Esophagus muscularis mucosa (tissue), 4 donors: ENCODE measurements at places on chromosomes 7 and 10. TPM values are rescaled to one million over a fixed set of nuclear protein-coding genes. Genes with fewer than 3 reads are reported as not detected.

Gene PDE6C
- total RNA-seq: not detected

Gene C10orf53
- total RNA-seq: not detected

Gene PITX3
- not detected for total RNA-seq

Gene PIK3CG
- total RNA-seq: 3.3 TPM

Gene UCN3
- total RNA-seq: not detected

Gene CC2D2B
- 1.2 TPM for total RNA-seq

Gene LEP
- total RNA-seq: not detected

Gene SH2D4B
- total RNA-seq: not detected

Gene IFIT1B
- total RNA-seq: not detected

Gene CNTNAP2
- total RNA-seq: 1.7 TPM

Gene DPP6
- total RNA-seq: 24.8 TPM

DNA sequence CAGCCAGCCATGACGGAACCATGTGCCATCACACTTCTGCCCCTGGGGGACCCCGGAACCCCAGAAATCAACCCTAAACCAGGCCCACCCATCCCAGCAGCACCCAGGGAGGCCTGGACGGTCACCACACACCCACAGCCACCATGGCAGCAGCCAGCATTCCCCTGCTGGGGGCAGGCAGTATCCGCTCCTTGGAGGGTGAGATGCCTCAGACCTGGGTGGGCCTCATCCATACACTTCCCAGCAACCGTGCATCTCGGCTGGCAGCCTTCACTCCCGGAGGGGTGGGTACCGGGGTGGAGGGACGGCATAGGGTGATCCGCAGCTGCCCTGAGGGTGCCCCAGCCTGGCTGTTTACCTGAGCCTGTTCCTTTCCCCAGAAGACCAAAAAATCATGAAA, 69.1 kb upstream of the FAM20C start:
- DNase-seq: peak; percentile 45

DNA sequence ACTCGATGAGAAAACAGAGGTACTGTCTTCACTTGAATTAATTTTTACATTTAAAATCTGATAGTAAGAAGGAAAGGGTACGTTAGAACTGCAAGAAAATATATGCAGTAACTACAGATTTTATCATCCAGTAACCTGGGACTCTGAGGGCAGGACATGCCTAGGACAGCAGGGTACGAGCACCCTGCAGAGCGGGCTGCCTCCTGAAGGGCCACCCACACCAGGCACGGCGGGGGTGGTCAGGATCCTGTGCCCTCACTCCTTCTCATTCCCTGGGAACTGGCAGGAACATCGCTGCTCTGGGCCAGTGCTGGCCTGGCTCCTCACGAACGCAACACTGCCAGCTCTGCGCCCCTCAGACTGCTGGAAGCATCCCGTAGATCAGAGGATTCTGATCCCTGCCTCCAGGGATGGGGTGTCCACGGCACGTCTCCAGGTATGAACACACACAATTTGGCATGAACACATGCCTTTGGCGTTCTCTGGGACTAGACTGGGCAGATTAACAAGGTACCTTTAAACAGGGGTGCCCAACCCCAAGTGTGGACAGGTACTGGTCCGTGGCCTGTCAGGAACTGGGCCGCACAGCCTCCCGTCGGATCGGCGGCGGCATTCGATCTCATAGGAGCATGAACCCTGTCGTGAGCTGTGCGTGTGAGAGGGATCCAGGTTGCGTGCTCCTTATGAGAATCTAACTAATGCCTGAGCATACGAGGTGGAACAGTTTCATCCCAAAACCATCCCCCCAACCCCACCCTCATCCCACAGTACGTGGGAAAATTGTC, 99.3 kb upstream of the FAM20C start:
- DNase-seq: no peak

DNA sequence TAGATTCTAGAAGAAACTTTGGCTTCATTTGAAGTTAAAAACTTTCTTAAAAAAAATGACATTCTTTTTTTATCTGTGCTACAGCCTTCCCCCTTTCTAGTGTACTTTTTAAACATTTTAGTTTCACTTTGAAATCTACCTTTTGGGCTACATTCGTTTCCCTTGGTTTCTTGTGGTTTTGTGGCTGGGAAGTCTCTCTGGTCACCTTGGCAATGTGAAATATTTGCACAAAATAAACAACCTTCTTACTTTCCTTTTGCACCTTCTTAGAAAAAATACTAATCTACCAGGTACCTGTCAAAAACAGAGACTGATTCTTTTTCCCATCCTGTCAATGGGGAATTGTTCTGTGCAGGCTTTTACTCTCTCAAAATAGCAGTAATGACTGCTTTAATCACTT, 350.2 kb downstream of the GATA3 start:
- no peak for DNase-seq

DNA sequence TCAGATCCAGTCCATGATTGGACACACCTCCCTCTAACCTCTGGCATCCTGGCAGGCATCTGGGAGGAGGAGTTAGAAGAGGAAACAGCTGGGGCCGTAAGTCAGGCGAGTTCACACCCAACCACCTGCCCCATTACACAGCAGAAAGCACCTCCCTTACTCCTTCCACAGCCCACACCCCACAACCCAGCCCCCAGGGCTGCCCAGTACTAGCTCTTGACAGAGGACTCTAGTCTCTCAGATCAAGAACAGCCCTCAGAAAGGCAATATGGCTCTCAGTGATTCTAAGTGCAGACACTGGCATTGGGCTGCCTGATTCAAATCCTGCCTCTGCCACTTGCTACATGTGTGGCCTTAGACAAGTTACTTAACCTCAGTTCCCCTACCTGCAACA, 34.1 kb downstream of the KCNMA1 start:
- no peak for DNase-seq

DNA sequence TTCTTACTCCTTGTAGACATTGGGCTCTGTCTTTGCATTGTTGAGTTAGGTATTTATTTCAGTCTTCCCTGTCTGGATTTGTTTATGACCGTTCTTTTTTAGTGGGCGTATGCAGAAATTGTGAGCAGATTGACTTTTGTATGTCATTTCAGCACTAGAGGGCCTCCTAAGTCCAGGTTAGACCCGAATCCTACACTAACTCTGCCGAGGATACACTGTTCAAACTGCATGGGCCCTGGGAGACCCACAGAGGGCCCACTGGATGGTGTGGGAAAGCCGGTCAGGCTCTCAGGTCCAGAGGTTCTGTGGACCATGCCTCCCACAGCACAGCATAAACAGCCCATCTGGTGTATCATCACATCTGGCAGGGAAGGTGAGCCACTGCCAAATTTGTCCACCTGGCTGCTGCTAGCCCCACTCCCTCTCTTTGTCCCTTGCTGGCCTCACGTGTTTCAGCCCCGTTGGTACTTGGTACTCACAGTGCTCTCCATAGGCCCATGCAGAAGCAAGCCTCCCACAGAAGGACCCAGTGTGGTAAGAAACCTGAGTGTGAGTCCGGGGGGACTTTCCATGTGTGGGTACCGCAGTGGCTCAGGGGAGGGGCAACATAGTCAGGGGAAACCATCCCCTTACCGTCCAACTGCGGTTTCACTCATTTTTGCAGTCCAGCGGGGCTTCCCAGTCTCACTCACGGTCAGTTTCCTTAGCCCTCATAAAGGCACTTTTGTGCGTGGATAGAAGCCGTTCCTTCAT, 112.8 kb downstream of the APBB1IP start:
- no peak for DNase-seq

- DNase-seq: no peak
Observed at GRCh38 chr10:14659626-14660196, 115.0 kb downstream of the FAM107B start.

- no peak for DNase-seq
Observed at GRCh38 chr7:139232904-139233303, 1.9 kb downstream of the UBN2 start.

DNA sequence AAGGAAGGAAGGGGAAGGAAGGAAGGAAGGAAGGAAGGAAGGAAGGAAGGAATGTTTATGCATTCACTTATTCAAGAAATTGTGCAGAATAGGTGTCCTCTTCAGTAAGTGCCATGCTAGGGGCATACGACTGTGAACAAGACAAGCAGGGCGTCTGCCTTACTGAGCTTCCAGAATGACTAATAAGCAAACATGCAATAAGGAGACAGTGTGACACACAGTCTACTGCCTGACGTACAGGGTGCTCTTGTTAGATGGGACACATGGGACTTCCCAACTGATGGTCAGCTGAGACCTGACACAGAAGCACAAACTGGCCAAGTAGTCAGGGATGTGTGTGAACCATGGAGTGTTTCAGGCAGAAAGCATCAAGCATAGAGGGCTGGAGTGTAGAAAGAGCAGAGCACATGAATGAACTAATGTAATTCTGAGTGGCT, 18.2 kb downstream of the DNAJC12 start:
- no peak for DNase-seq

GRCh38 chr7:21054427-21055112, 267.9 kb upstream of the SP8 start:
- DNase-seq: no peak

- DNase-seq: no peak
Observed at GRCh38 chr7:143905509-143905908, 3.5 kb upstream of the TCAF1 start.

DNA sequence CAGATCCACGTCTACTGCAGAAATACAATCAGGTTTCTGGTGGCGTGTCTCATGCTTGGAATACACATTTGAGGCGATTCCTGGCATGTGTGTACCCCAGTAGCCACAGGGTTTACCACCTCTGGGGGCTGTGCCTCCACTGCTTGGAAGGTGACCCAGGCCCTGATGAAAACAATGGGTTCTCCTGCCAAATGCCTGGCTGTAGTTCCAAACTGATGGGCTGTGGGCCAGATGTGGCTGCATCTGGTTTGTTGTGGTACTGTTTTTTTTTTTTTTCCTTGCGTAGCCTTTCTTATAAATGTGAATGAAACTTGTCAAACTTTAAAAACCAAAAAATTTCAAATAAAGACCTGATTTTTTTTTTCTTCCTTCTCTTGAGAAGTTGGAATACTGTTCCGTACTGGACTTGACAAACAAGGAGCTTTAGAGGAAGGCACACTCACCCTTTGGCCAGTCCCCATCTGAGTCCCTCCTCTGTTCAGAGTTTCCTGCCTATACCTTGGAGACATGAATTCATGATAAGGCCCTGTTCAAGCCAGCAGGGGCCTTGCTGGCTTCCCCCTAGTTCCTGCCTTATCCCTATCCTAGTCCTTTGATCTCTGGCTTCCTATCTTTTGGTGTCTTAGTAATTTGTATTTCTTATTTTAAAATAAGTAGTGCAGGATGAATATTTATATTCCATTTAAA, 217.1 kb downstream of the PHTF2 start:
- DNase-seq: no peak

- no peak for DNase-seq
Observed at GRCh38 chr7:116265881-116266280, 55.5 kb downstream of the TES start.

GRCh38 chr7:155298834-155299534, 1.3 kb downstream of the INSIG1 start:
- peak; percentile 99 for DNase-seq

DNA sequence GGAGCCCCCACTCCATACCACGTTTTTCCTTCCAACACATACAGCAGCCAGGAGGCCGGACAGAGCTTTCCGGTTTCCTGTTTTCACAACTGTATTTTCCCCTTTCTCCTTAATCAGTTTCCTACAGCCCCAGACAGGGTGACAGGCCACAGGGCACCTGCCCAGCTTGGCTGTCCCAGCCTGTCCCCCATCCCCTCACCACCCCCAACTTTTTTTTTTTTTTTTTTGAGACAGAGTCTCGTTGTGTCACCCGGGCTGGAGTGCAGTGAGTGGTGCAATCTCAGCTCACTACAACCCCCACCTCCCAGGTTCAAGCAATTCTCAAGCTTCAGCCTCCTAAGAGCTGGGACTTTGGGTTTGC, 10.3 kb upstream of the HSPB1 start:
- no peak for DNase-seq

DNA sequence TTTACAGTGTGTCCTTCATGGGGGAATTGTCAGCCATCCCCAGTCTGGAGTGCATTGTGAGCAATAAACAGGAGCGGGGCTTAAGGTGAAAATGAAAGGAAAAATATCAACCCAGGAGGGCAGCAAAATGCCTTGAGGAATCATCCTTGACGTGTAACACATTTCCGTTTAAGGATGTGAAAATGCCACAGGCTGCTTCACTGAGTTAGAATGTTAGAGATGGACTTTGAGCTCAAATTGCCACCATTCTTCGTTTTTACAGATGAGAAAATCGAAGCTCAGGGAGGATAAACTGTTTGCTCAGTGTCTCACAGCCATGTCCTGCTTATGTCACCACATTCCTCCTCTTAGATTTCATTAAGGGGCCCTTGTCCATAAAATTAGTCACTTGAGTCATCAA, 23.1 kb downstream of the SORCS3 start:
- peak; percentile 45 for DNase-seq

GRCh38 chr7:109094-109493, 83.3 kb upstream of the FAM20C start:
- DNase-seq: peak; percentile 53

- DNase-seq: no peak
Observed at GRCh38 chr10:133267293-133267692, 9.4 kb downstream of the ADAM8 start.

- no peak for DNase-seq
Observed at GRCh38 chr7:50149369-50149768, 56.3 kb upstream of the ZPBP start.

GRCh38 chr7:141944811-141945210, 2.0 kb downstream of the CLEC5A start:
- DNase-seq: no peak

- no peak for DNase-seq
Observed at GRCh38 chr7:145053781-145054180, 217.9 kb upstream of the TPK1 start.

DNA sequence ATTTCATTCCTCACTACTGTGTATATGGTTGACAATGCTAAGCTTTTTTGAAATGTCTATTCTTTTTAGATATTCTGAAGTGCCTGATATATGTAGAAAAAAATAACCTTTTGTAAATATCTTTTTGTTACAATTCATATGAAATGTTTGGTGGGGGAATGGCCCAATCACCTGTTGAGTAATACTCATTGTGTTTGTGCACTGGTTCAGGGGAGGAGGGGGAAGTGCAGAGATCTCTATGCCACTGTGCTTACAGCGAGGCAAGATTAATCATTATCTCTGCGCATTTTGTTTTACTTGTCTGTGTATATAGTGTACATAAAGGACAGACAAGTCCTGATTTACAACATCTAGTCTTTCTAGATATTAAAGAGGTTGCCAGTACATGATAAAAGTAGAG, 25.2 kb downstream of the NUP42 start:
- no peak for DNase-seq

GRCh38 chr7:155860840-155861479, 48.7 kb upstream of the SHH start:
- peak; percentile 86 for DNase-seq
